ENCODE measurements at places on chromosomes 12 and 14.

DNA sequence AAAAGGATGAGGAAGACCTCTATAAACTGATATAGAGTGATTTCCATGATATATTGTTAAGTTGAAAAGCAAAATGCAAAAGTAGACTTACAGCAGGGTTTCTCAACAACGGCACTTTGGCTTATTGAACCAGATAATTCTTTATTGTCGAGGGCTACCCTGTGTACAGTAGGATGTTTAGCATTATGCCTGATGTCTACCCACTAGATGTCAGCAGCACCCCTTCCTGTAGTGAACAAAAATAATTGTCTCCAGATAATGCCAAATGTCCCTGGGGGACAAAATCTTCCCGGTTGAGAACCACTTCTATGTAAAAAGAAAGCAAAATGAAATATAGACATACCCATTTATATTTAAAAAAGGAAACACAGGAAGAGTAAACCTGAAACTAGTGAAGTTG, 32.4 kb downstream of the ABCD2 start:
- DNase-seq, result peak; percentile 29

GRCh38 chr14:68863610-68864360, 70.9 kb upstream of the ZFP36L1 start:
- no peak for DNase-seq

DNA sequence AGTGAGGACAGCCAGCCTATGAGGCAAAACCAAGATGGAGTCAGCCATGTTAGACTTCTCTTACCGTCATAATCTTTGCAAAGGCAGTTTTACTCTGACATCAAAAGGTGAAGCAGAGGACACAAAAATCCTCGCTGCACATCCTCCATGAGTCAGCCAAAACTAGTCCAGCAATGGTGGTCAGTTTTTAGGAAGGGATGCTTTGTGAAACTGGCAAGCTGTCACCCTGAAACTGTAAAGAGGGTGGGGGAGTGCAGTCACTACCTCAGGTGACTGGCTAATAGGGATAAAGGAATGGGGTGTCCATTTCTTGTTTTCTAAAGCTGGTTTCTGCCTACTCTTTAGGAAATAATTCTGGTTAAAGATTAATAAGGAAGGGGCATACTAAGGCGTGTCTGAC, 5.4 kb upstream of the CIPC start:
- DNase-seq, result no peak

- peak; percentile 33 for DNase-seq
Measured at GRCh38 chr12:26791301-26791791, 41.6 kb downstream of the ITPR2 start.

- peak; percentile 84 for DNase-seq
Measured at GRCh38 chr14:64569138-64569631, 19.4 kb downstream of the PPP1R36 start.

GRCh38 chr14:58733451-58734208, 95.9 kb downstream of the DACT1 start:
- no peak for DNase-seq

GRCh38 chr14:56874375-56874774, 64.1 kb upstream of the OTX2 start:
- no peak for DNase-seq

DNA sequence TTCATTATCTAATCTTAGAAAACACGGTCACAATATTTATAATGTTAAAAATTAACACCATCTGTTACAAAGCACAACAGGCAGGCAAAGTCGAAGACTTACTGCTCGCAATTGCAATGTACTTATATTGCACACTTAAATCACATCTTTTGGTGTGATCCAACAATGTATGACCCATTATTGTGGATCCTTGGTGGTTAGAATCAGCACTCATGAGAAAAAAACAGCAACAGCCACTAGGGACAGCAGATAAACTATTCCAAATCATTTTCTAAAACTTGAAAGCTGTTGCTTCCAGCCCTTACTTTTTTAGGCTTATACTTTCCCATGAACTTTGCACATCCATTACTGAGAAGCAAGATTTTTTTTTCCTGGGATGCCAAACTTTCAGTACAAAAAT, 20.4 kb downstream of the COX16 start:
- no peak for DNase-seq

DNA sequence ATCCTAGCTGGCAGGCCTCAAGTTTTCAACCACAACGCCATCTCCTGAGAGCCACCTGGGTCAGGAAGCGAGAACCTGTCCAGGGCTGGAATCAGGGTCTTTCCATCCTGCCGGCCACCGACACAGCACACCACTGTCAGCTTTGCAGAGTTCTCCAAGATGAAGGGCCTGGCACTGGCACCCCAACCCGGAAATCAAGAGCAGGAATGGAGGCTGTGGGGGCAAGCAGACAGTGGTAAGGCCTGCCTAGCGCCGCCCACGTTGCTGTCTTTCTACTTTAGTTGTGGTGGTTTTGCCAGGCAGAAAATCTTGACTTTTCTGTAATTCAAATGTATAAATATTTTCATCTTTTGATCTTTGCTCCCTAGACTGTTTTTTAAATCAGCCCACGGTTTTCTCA, 90.7 kb downstream of the ITPK1 start:
- DNase-seq, result no peak

DNA sequence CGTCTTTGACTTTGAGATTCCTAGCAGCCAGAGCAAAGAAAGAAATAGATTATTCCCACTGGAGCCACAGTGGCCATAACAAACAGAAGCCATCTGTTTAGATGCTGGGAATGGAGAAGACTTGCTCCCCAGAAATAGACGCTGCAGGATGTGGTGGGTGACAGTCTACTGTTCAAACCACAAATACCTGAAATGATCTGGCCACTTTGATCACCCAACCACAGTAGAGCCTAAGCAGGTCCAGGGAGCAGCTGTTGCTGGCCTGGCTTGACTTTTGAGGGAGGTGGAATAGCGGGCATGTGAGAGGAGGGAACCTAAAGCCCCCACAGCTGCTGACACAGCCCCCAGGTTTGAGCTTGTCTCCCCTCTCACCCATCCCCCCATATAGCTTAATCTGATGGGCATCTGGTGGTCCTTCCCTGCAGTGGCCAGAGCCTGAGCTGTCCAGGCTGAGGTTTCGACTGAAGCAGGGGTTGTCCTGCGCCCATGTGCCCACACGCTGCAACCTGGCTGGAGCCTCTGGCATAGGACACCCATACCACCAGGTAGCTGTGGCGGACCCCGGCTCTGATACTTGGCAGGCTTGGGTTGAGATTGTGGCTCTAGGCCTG, 38.7 kb downstream of the SH2B3 start:
- peak; percentile 38 for DNase-seq

DNA sequence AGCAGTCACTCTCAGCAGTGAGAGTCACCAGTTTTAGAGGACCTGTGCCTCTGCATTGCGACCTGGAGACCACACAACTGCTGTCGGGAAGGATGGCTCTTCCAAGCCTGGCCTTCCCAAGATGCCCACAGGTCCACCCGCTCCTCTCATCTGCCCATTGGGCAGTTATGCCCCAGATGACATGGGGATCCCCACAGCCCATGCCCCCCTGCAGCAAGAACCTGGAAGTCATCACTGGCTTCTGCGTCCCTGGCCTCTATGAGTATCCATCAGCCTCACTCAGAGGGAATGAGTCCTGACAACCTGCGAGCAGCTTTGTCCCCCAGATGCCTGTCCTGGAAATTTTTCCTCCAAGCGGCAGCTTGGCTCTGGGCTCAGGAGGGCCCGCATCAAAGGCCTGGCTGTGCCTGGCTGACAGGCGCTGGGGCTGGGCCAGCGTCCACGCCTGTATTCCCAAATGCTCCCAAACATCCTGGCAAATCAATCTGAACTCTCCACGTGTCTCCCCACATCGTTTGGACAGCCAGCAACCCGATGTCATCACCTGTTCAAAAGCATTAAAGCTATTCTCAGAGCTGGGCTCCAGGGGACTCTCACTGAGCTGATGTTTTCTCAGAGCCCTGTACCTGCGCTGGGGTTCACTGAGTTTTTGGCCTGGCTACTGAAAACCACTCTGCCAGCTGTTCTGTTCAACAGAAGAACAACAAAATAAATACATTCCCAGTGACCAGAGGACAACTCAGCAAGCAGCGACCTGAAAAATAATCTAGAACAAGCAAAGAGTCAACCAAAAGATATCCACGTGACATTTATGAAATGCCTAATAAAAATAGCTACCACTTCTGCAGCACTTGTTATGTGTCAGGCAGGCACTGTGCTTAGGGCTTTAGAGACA, 57.8 kb downstream of the CLMN start:
- no peak for DNase-seq

DNA sequence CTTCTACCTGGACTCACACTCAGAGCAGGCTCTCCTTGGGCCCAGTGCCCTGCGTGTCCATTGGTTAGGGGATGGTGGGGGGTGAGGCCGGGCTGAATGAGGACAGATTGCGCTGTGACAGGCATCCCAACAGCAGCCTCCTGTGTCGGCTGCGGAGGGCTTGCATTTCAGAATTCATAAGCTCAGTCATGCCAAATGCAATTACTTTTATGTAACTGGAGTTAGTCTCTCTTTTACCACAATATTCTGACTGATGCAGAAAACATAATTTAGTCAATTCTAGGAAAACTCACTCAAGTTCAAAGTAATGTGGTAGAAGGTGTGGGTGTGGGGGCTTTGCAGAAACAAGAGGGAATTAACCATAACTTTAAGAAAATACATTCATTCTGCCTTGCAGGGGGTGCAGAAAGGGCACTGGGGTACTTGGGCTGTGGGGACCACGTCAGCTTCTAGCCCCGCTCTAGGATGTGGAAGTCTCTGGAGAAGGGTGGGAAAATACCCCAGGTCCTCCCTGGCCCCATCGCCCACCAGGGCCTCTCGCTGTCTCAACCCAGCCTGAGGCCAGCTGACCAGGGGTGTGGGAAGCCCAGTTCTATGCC, 257.7 kb downstream of the ADGRD1 start:
- no peak for DNase-seq

DNA sequence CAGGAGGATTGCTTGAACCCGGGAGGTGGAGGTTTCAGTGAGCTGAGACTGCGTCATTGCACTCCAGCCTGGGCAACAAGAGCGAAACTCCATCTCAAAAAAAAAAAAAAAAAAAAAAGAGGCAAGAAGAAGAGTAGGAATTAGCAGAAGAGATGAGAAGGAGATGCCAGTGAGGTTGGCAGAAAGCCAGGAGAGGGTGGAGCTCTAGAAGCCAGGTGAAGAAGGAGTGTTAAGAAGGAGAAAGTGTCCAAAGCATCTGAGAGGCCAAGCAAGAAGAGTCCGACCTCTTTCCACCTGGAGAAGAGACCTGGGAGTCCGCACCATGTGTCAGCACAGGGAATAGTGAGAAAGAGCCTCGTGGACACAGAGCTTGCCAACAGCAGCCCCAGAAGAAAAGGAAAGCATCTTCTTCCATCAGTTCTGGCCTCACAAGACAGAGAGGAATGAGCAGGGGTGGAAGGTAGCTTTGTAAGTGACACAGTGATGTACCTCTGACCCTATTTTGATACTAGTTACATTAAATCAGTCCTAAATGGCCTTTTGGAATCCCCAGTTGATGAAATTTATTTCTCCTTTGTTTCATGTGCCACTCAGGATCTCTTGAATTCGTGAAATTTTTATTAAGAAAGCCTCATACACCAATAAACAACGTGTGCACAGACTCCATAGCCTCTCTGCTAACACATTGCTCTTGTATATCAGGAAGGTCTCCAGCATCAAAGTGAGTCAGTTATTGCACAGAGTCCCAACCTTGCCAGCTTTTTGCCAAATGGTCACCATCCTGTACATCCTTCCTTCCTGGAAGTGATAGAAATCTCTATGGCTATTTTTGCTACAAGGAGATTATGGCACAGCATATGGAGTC, 70.6 kb downstream of the SAMD4A start:
- peak; percentile 72 for DNase-seq

DNA sequence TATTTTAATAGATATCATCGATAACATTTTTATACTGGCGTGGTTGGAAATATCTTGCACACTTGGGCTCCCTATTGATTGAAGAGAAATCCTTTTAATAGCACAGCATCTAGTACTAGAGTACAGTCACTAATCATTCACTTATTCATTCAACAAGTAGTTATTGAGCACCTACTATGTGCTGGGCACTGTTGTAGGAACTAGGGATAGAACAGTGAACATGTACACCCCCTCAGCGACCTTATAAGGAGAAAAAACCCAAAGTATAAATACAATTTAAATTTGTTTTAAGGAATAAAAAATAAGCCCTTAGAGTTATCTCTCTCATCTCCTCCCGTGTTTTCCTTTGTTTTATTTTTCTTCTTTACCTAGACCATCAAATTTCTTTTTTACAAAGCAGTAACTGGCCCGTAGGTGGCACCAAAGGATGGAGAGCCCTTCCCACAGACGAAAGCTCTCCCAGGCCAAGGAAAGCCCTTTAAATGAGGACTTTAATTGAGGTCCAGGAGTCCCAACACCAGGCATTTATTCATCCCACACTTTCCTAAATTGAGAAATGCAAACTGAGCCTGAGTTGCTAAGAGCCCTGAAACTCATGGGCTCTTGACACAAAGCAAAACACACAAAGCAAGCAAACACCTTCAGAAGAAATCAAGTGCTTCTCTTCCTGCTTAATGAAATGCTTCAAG, 29.0 kb downstream of the PEBP1 start:
- peak; percentile 13 for DNase-seq

GRCh38 chr12:130303781-130304180, 33.9 kb upstream of the PIWIL1 start:
- no peak for DNase-seq

GRCh38 chr12:114976372-114976771, 292.4 kb upstream of the TBX3 start:
- peak; percentile 67 for DNase-seq
